CD4-positive, alpha-beta T cell treated with Interleukin-1 beta for 1 hour (primary cell): ENCODE measurements at places on chromosomes 5 and 9.

DNA sequence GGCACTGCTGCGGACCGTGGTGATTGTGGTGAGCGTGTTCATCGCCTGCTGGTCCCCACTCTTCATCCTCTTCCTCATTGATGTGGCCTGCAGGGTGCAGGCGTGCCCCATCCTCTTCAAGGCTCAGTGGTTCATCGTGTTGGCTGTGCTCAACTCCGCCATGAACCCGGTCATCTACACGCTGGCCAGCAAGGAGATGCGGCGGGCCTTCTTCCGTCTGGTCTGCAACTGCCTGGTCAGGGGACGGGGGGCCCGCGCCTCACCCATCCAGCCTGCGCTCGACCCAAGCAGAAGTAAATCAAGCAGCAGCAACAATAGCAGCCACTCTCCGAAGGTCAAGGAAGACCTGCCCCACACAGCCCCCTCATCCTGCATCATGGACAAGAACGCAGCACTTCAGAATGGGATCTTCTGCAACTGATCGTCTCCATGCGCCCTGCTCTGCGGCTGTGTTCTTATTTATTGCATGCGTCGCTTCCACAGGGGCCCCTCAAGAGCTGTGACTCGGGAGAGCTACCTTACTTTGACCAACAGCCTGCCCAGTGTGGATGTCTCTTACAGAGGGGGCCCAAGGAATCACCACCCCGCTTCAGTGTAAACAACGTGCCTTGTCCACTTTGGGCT, 10.8 kb downstream of the S1PR3 start:
- no peak for DNase-seq

GRCh38 chr5:1548702-1549474, 25.1 kb upstream of the LPCAT1 start:
- DNase-seq: no peak

- peak; percentile 79 for DNase-seq
Measured at GRCh38 chr5:69334793-69335268, 2.2 kb upstream of the CCDC125 start.

GRCh38 chr9:69254223-69254622, 70.8 kb upstream of the ENTREP1 start:
- no peak for DNase-seq

DNA sequence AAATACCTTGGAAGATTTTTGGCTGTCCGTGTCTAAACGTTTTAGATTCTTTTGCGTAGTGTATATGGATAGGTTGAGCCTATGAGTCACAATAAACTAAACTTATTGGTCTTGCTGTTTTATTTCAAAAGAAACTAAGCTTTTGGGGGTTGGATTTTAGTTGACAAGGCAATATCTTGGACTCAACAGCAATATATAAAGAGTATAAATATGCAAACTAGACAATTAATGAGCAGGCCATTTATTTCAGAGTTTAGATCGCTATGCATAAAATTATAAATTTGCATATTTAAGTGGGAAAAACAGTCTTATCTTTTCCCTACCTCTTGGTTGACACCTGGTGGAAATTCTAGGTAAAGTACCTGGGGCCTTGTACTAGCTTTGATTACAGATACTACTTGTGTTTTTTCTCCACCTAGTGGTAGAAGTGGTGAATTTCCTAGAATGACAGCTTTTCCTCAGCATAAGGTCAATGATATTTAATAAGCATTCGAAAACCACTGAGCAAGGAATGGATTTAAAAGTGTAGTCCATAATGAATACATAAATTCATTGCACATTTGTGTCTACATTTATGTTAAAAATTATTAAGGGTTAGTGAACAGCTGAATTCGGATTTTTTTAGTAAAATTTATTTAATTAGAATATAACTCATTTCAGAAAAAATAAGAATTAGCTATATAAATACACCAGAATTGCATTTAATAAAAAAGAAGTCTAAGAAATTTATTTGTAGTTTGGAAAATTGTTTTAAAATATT, 1.7 kb upstream of the ARRDC3 start:
- DNase-seq: peak; percentile 49

GRCh38 chr9:109249615-109250014, 71.2 kb downstream of the EPB41L4B start:
- no peak for DNase-seq

- DNase-seq: no peak
Measured at GRCh38 chr5:94027145-94027544, 285.7 kb upstream of the POU5F2 start.

DNA sequence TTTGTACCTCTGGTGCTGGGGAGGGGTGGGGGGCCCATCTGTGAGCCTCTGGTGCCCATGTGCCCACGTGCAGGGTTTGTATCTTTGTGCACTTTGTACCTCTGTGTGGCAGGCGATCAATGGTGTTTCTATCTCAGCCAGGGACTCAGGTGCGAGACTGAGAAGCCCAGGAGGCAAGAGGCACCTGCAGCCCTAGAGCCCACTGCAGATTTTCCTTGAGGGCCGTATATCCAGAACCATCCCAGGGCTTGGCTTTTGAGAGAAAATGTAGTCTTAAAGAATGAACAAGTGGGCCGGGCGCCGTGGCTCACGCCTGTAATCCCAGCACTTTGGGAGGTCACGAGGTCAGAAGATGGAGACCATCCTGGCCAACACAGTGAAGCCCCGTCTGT, 52.2 kb upstream of the KCNMB1 start:
- no peak for DNase-seq

GRCh38 chr9:91039125-91039834, 237.7 kb downstream of the SYK start:
- no peak for DNase-seq

- DNase-seq: no peak
Measured at GRCh38 chr5:53479045-53479589, 1.3 kb upstream of the FST start.

GRCh38 chr9:35105571-35106342, 2.8 kb upstream of the STOML2 start:
- DNase-seq: no peak

DNA sequence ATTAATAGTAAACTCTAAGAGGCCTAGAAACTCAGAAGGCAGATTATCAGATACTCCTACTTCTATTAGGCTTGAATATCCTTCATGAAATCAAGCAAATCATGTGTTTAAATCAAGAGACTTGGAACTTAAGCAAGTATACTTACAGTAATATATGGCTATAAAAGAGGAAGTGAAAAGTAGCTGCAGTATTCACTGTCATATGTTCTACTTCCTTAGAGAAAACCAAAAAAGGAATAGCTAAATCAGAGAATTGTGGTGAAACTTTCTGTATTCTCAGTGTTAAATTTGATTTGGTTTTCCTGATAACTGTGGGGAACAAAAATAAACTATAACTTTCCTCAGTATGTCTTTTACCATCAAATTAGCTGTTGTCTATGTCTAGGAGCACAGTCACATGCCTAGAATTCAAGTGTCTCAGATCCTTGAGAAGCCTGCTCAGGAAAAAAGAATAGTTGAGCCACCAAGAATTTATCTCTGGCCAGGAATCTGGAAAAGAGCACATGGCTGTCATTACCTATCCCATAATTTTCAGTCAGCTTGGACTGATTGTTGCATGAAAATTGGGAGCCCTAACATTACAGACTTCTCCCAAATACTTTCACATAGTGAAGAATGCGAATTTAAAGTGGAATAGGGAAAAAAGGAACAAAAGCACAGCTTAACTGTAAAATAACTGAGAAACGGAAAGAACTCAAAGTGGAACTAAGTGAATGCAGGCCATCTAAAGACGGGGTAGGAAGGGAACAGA, 1.7 kb downstream of the FKBP15 start:
- no peak for DNase-seq

- no peak for DNase-seq
Measured at GRCh38 chr5:26538226-26538625, 500.2 kb downstream of the CDH9 start.

DNA sequence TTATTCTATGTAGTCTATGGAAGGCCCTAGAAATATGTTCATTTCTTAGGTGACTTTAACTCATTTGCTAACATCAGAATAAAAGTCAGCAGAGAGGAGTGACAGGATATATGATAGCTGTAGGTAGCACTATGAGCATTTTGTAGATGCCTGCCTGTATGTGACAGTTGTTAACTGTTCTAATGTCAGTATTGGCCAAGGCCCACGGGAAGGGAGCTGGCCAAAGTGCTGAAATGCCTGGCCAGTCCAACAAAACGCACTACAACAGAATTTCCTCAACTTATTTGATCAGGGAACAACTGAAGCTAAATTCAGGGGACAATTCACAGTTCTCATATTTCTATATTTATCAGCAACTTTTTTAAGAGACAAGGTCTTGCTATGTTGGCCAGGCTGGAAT, 20.8 kb downstream of the SV2C start:
- DNase-seq: peak; percentile 10

DNA sequence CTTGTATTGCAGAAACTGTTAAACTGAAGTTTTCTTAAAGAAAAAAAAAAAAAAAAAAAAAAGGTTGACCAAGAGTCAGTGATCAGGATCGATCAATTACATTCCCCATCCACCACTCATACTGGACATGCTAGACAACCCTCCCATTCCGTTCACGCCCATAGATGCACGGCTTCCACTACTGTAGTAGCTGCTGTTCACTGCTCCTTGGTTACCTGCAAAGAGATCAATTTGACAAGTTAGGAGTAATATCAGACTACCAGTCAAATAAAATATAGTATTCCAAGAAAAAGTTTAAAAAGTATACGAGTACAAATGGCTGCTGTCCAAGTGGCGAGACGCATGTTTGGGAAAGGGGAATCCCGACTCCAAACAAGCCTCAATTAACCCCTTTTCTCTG, 8.7 kb downstream of the HNRNPH1 start:
- DNase-seq: no peak

- no peak for DNase-seq
Measured at GRCh38 chr5:116576053-116576713, 1.6 kb upstream of the SEMA6A start.

DNA sequence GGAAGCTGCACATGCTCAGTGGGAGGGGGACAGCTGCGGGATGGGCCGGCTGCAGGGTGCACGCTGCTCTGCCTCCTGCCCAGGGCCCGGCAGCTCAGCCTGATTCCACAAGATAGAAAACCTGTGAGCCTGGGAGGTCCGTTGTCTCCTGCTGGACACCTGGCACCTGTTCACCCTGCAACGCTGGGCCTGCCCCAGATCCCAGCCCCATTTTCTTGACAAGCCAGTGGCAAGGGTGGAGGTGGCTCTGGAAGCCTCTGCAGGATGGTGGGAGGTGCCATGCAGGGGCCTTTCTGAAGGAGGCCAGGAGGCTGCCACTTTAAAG, 68.1 kb upstream of the RNF130 start:
- no peak for DNase-seq

DNA sequence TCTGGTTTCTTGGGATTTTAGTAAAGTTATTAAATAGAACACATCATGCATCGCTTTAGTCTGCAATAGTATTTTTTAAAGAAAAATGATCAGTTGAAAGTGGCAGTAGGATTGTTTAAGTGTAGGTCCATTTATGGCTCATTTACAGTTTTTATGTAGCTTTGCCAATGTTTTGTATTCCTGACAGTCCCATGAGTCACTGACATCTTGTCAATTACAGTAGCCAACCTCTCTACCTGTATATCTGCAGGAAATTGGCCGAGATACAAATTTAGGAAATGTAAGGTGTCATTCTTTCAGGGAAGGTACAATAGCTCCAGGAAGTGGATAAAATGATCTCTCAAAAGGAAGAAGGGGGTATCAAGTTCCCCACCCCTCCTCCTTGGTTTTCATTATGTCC, 47.7 kb upstream of the MTAP start:
- DNase-seq: no peak

DNA sequence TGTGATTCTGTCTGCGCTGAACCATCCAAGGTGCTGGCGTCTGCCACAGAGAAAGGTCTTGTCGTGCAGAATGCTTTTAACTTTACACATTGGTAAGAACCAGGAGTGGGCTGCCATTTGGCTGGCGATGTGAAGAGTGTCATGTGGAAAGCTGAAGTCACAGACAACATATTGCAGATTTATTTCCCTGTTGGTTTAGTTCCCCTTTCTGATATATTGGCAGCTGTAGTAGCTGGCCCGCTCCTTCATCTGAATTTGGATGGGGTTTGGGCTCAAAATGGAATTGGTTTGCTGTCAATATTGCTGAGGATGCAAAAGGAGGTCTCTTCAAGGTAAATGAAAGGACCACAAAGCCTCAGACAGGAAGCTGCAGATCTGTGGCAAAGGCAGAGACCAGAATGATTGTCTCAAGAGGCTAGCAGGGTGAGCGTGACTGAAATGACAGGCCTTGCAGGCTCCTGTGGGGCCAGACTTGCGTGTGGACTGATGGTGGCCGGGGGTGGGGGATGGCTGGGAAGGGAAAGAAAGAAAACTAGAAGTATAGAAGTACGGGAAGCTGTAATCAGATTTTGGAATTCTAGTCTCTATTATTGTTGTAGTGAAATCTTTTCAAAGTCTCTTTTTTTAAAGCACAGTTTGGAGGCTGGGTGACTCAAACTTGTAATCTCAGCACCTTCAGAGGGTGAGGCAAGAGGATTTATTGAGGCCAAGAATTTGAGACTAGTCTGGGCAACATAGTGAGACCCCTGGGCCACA, 25.1 kb upstream of the CD180 start:
- DNase-seq: peak; percentile 64

DNA sequence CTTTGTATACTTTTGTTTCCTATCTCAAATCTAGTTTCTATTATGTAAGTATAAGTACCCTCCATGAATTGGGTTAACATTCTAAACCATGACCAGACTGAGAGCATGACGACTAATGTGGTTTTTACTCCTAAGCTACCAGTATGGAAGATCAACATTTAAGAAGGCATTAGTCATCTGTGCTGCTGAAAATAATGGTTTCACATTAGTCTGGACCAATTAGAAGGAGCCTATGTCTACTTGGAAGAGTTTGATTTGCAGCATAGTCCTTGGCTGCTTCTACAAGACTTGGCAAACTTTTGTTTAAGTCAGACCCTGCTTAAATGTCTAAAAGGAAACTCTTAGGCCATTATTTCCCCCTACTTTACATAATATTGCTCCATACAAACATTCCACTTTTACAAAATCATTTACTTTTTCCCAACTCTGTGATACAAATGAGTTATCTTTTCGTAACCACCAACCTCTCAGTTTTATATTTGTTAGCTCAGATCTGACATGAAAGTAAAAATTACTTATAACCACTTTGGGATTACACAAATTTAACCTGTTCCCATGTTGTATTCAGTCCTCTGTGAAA, 186.7 kb downstream of the COMMD10 start:
- DNase-seq: no peak

DNA sequence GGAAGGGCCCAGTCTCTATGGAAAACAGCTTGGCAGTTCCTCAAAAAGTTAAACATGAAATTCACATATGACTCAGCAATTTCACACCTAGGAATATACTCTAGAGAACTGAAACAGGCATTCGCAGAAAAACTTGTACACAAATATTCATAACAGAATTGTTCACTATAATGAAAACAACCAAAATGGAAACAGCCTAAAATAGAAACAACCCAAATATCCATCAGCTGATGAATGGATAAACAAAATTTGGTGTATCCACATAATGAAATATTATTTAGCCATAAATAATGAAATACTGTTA, 4.8 kb upstream of the GPR150 start:
- DNase-seq: no peak

- DNase-seq: no peak
Measured at GRCh38 chr5:36198281-36198680, 43.4 kb downstream of the NADK2 start.
